Activated CD4-positive, alpha-beta T cell treated with anti-CD3 and anti-CD28 coated beads, Interleukin-10, Interleukin-2, amounts not matched to agents 100 ng/mL and 50 ng/mL, durations not matched to agents 16 hours and 8 hours (primary cell): ENCODE measurements at places on chromosomes 1 and 21.

DNA sequence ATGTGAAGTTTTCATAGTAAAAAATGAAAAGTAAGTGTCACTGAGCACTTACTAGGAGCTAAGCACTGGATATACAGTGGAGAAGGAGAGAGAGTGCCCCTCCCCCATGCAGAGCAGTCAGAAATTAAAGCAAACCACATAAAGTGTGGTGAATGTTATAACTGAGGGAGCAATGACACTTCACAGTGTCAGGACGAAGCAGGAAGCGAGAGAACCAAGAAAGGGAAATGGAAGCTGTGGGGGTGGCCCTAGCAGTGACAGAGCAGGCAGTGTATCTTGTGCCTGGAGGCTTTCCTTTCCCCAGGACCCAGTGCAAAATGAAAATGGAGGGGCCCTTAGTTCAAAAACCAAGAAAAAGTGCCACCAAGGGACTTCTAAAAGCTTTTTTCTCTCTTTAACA, 21.5 kb upstream of the RCAN3 start:
- peak; percentile 75 for DNase-seq

DNA sequence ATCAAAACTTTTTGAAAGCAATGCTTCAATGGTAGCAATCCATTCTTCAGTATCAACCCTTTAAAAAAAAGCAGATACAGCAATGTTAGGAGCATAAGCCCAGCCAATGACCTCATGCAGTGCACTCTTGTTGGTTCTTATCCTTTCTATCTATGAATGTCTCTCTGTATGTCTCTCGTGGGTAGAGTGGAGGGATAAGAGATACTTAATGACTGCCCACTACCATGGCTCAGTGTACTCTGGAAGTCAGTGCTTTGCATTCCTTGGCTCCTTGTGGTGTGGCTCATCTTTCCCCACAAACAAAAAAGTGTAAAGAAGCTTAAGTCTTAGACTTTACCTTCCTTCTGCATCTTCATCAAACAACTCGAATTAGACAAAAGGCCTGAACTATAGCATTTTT, 50.3 kb downstream of the PCSK9 start:
- no peak for DNase-seq

DNA sequence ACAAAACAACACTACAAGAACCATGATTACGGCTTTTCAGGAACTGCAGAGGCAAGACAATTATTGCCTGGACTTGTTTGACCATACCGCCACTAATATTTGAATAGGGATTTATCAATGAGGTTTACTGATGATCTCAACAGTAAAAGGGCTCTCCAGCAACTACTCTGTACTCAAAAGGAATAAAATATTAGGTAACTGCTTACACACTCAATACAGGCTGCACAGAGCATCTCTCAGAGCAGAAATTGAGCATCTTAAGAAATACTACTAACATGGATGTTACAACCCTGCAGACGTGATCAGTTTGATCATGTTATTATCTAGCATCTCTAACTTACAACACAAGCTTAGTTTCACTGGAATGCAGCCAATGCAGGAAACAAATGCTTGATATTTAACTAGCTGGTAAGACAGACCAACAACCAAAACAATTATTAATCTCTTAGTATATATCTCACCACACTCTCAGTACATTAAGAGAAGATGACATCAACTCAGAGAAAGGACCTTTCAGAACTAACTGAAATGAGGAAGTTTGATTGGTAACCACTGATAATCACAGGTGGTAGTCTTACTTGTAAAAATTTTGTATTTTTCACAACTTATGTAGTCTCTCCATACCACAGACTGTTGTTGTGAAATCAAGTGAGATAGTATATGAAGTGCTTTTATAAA, 52.2 kb downstream of the PUM1 start:
- DNase-seq = no peak

- DNase-seq = peak; percentile 46
Observed at GRCh38 chr1:88935522-88936222, 44.3 kb upstream of the GTF2B start.

GRCh38 chr1:246837418-246838117, 94.2 kb downstream of the AHCTF1 start:
- DNase-seq = no peak

DNA sequence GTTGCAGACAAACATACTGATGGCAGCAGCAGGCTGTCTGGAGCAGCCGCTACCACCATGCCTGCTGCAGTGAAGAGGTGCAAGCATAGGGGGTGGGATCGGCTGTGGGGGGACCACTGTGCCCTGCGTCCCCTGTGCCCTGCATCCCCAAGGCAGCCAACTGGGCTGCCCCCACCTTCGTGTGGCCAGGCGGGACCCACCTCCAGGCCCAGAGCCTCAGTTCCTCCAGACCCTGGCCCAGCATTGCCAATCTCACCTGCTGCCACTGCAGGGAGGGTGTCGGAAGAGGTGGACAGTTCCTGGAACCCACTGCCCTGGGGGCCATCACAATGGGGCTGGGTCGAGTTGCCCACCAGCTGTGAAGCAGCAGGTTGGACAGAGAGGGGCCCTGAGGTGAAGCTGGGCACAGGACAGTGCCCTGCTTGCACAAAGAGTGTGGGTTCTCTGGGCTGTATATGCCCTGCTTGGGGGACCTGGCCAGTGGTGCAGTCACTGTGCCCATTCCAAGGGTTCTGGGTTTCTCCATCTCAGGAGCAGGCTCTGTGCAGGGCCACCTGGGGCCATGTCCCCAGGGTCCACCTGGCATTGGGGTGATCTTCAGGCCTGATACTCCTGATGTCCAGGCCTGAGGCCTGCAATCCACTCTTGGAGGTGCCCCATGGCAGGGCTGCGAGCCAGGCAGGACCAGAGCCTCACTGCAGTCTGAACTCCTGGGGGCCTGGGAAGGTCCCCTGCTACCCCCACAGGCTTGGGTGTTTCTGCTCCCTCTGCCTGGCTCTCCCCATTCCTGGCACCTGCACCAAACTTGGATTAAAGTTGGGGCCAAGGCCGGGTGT, 261.4 kb upstream of the NRIP1 start:
- no peak for DNase-seq

- no peak for DNase-seq
Observed at GRCh38 chr1:46423574-46424240, 29.6 kb downstream of the FAAH start.

GRCh38 chr1:156993426-156994147, 52.0 kb downstream of the ARHGEF11 start:
- DNase-seq = no peak

- no peak for DNase-seq
Observed at GRCh38 chr21:45618846-45619485, 24.6 kb upstream of the PCBP3 start.

DNA sequence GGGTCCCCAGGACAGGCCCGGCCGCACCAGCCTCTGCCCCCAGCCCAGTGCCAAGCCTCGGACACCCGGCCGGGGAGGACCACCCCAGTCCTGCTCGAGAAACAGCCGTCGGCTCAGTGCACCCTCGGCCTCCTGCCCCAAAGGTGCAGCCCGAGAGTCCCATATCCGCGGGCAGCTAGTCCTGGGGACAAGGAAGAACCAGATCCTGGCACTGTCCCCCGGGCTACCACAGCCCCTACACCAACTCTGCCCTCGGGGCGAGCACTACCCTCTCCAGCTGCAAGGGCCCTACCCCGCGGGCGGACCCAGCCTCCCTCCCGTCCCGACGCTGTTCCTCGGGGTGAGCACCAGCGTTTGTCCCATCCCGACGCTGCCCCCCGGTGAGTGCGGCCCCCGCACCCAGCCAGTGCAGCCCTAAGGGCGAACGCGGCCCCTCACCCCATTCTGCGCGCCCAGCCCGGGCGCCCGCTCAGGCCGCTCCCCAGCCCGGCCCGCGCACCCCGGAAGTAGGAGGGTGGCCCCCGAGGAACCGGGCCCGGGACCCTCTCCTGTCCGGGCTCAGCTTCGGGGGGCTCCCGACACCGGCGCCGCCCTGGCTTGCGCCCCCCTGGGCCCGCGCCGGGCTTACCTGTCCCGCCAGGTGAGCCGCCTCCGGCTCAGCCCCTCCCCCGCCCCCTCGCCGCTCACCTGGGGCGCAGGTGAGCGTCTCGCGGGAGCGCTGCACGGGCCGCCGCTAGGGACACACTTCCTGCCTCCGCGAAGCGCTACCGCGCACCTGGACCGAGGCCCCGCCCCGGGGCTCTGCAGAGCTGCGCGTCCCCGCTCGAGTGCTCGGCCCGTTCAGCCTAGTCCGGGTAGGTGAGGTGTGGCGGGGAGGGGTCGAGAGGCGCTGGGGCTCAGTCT, at the start of gene KDF1:
Gene KDF1 (minus strand): TSS at position 747 of the 903 bp plus-strand sequence. CDS start 8,088 bp downstream, outside the sequence.
- DNase-seq = peak; percentile 10

DNA sequence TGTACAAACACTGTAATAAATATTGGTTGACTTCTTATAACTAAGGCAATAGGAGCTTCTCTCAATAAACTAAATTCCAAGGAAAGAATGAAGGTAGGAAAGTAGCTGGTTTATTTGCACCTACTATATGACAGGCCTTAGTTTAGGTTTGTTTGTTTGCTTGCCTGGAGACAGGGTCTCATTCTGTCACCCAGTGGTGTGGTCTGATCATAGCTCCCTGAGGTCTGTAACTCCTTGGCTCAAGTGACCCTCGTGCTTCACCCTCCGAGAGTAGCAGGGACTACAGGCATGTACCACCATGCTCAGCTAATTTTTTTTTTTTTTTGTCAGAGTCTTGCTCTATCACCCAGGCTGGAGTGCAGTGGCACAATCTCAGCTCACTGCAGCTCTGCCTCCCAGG, 1.9 kb upstream of the EDARADD start:
- no peak for DNase-seq

DNA sequence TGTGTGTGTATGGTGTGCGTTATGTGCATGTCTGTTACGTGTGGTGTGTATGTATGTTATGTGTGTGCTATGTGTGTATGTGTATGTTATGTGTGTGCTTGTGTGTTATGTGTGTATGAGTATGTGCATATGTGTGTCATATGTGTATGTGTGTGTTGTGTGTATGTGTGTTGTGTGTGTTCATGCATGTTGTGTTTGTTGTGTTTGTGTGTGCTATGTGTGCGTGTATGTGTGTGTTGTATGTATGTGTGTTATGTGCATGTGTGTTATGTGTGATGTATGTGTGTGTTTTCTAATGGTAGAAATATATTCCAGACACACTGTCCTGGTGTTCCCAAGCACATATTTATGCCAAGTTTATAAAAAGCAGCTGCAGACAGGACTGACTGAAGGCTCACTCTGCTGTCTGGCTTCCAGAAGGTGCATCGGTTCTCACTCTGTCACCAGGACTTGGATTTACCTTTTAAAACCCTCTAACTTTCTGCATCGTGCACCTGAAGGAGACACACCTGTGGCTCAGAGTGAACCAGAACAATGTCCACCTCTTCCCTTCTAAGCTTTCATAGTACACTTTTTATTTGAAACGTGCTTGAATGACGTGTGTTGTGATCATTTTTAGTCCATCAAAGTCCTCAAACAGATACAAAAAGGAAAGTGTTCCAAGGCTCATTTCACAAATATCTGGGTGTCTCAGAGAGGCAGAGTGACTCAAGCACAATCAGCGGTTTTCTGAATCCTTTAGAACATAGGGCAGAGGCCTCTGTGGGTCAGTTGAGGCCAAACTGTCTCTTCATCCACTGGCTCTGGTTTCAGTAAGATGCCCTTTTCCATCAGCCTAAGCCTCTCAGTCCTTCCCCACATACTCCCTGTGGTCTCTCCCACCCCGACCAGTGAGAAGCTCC, 49.9 kb downstream of the TOMM20 start:
- DNase-seq = no peak

DNA sequence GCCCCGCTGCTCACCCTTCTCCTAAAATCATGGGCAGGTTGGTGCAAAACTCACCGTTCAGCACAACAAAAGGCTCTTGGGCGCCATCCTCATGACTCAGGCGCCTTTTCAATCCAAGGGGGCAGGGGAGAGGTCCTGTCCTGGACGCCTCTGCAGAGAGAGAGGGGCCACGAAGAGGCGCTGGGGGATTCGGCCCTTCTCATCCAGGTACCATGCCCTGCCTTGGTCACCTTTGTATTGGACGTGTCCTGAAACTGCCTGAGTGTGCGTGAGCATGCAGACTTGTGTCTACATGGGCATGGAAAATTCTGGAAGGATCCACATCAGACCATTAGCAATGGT, 53.5 kb downstream of the SLC37A1 start:
- no peak for DNase-seq

DNA sequence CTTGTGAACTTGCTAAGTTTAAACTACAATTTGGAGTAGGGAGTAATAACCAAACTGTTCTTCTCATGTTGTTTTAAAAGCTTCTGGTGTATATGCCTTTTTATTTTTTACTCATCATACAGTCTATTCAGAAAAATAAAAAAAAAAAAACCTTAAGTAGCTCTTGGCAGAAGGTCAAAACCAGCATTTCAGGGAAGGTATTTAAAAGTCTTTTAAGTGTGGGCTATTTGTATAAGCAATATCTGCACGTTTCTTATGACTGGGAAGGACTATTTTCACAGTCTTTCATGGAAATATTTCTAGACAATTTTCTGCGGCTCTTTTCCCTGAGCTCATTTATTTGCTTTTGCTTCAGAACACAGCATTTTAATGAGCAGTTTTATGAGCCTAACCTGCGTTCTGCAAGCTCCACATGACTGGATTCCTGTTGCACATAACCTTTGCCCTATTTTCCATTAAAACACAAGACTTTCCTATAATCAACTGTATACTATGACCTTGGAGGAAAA, 60.9 kb upstream of the C1orf105 start:
- no peak for DNase-seq

DNA sequence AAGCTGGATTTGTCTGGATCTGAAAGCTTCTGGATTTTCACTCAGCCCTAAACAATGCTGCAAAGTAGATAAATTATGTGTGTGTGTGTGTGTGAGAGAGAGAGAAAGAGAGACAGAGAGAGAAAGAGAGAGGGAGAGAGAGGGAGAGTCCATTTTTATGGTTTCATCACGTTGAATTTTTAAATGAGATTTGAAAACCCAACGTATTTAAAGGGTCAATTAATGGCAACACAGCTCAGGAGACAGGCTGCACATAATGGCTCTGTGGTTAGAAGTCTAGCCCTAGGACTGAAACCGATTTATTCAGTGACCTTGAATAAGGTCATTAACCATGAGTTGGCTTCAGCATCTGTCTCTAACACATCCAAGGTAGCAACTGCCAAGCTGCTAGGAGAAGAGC, 35.3 kb upstream of the FMN2 start:
- DNase-seq = no peak

- DNase-seq = no peak
Observed at GRCh38 chr1:201279313-201279712, 4.0 kb upstream of the PKP1 start.

DNA sequence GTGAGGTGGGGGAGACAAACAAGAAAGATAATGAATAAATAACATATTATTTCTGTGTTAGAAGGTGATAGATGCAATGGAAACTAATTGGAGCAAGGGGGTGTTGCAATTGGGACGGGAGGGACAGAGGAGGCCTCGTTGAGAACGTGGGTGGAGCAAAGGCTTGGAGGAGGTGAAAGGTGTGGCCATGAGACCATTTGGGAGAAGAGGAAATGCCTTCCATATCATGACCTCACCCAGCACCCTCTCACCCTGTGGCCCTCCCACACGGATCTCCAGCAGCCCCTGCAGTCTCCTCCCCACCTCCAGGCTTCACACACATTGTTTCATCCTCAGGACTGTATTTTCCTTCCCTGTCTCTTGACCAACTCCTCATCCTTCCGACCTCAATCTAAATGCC, 85.3 kb upstream of the ARHGAP29 start:
- no peak for DNase-seq

GRCh38 chr1:206930210-206930798, 8.6 kb upstream of the FCMR start:
- DNase-seq = no peak

GRCh38 chr21:42160111-42160721, 58.7 kb upstream of the ABCG1 start:
- no peak for DNase-seq
